Activated CD4-positive, alpha-beta T cell treated with anti-CD3 and anti-CD28 coated beads, Interleukin-2, amount 10 ng/mL, durations not matched to agents 7 days and 5 days (primary cell): ENCODE measurements at places on chromosomes 12 and 14. TPM values are rescaled to one million over a fixed set of nuclear protein-coding genes. Genes with fewer than 3 reads are reported as not detected.

GRCh38 chr12:67811437-67812361, 163.2 kb downstream of the DYRK2 start:
- DNase-seq = no peak

GRCh38 chr12:121663610-121663929, 5.9 kb downstream of the MORN3 start:
- DNase-seq = no peak

GRCh38 chr14:29721586-29721985, 206.1 kb downstream of the PRKD1 start:
- no peak for DNase-seq

DNA sequence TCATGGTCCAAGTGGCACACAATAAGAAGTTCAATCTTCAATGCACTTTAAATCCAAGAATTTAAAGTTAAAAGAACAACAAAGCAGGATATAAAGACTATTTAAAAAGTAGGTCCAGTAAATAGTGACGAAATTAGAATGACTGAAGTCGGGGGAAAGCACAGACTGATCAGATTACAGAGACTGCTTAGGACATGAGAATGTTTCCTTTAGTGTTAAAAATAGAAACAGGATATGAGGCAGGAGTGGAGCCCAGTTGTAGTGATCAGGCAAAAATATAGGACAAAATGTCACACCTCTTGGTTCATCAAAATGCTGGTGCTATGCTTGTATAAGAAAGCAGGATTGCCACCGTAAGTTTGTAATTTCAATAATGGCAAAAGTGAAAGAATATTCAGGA, 52.2 kb upstream of the CD163 start:
- no peak for DNase-seq

KCNMB4 gene
- total RNA-seq = 0.50 TPM

ARF3 gene
- total RNA-seq = 89.6 TPM
